Activated naive CD8-positive, alpha-beta T cell treated with anti-CD3 and anti-CD28 coated beads, Interleukin-2, amount 10 ng/mL, durations not matched to agents 7 days and 5 days (primary cell): ENCODE measurements at places on chromosomes 13 and 19. TPM values are rescaled to one million over a fixed set of nuclear protein-coding genes. Genes with fewer than 3 reads are reported as not detected.

Gene ZNF225
- total RNA-seq: 7.8 TPM

GRCh38 chr13:75635101-75635827 lies 866 bp upstream of the LMO7 start:
- no peak overlapping the region for H3K27ac ChIP-seq
- peak overlapping the region; percentile 37 for H3K4me3 ChIP-seq
- H3K36me3 ChIP-seq: peaks cover 5% of the 10 kb centered on the region
- H3K4me1 ChIP-seq: peaks cover 7% of the 10 kb centered on the region

Gene KLF1
- 0.19 TPM for total RNA-seq

- H3K27me3 ChIP-seq: no peaks in the 10 kb centered on the region
- no peak for DNase-seq
- H3K36me3 ChIP-seq: peaks cover 17% of the 10 kb centered on the region
- peak overlapping the region; percentile 94 for H3K4me3 ChIP-seq
Observed at GRCh38 chr19:15330801-15331418, 1.4 kb downstream of the BRD4 start.

DNA sequence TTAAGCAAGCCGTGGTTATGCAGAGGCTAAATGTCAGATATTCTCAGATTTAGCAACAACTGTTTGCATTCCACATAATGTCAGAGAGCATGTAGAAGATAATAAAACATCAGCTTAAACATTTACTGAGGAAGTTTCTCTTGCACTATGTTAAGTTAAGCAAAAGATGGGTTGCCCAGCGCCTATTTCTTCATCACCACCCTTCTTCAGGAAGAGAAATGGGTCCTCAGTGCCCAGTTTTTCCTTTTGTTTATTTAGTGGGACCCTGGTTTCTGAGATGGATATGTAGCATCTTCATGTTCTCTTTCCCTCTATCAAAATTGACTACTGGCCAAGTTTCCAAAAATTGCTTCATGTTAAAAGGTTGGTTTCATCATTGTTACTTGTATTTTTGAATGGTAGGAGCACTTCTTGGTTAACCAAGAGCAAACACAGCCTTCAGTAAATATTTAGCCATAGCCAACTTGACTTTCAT lies 356.8 kb downstream of the RFC3 start:
- no peaks in the 10 kb centered on the region for H3K27me3 ChIP-seq
- no peak overlapping the region for H3K4me3 ChIP-seq
- H3K4me1 ChIP-seq: no peaks in the 10 kb centered on the region
- no peak for DNase-seq

DNA sequence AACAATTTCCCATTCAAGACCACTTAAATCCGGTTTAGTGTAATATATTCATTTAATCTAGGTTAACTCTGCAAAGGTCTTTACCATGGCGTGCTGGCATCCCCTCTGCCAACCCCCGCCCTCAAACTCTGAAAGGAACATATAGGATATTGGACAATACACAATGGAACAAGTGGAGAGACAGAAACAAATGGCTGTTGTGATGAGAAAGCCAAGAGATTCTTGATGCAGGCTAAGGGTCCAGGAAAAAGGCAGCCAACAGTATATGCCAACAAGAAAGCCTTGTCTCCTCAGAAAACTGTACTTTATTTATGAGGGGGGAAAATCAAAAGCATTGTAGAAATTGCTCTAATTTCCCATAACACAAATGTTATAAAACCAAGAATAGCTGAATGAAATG lies 407.3 kb upstream of the SGCG start:
- no peak for DNase-seq
- H3K27me3 ChIP-seq: no peaks in the 10 kb centered on the region
- H3K36me3 ChIP-seq: no peaks in the 10 kb centered on the region
- H3K4me1 ChIP-seq: no peaks in the 10 kb centered on the region
- H3K27ac ChIP-seq: no peak overlapping the region

Gene PNMA8A
- 1.8 TPM for total RNA-seq

GRCh38 chr13:20801707-20802106 lies 27.9 kb upstream of the EEF1AKMT1 start:
- peaks cover 11% of the 10 kb centered on the region for H3K4me1 ChIP-seq
- peaks cover 13% of the 10 kb centered on the region for H3K36me3 ChIP-seq
- DNase-seq: no peak
- H3K27me3 ChIP-seq: no peaks in the 10 kb centered on the region
- H3K4me3 ChIP-seq: no peak overlapping the region

GRCh38 chr13:110416131-110417025 lies 109.3 kb downstream of the COL4A2 start:
- no peaks in the 10 kb centered on the region for H3K36me3 ChIP-seq
- DNase-seq: no peak
- H3K27ac ChIP-seq: no peak overlapping the region
- no peak overlapping the region for H3K4me3 ChIP-seq
- peaks cover 91% of the 10 kb centered on the region for H3K27me3 ChIP-seq

GRCh38 chr13:72462166-72462565 lies 265.3 kb downstream of the MZT1 start:
- no peaks in the 10 kb centered on the region for H3K4me1 ChIP-seq
- no peak overlapping the region for H3K4me3 ChIP-seq
- no peak for DNase-seq
- no peaks in the 10 kb centered on the region for H3K36me3 ChIP-seq
- H3K27me3 ChIP-seq: no peaks in the 10 kb centered on the region

GRCh38 chr19:57002710-57003109 lies 117.1 kb upstream of the USP29 start:
- H3K36me3 ChIP-seq: peaks cover 3% of the 10 kb centered on the region
- H3K4me1 ChIP-seq: no peaks in the 10 kb centered on the region
- no peaks in the 10 kb centered on the region for H3K27me3 ChIP-seq
- no peak overlapping the region for H3K27ac ChIP-seq
- no peak for DNase-seq

Gene CGB5
- total RNA-seq: not detected

DNA sequence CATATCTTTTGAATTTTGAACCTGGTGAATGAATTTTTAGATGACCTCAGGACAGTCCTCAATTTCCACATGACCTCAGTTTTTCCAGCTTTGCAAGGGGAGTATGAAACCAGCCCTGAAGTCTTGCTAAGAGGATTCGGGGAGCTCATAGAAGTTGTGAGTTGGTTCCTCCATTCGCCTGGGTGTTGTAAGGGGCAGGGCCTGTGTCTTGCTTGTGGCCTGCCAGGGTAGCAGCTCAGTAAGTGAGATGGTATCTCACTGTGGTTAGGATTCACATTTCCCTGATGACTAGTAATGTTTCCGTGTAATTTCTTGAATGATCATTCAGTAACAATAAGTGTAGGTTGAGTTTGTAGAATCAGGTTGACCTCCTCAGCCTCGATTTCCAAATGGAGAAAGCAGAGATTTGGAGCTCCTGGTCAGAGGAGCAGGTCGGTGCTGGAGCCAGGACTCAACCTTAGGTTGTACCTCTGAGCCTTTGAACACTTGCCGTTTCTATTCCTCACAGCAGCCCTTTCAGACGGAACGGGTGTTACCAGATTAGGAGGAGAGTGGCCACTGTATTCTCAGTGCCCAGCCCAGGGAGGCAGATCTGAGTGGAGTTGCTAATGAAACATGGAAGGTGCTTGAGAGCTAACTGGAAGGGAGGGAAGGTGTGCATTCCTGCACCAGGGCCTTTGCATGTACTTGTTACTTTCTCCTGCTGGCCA lies 14.6 kb downstream of the NACC1 start:
- H3K4me3 ChIP-seq: peak overlapping the region; percentile 4
- H3K36me3 ChIP-seq: no peaks in the 10 kb centered on the region
- H3K4me1 ChIP-seq: peaks cover 22% of the 10 kb centered on the region
- H3K27ac ChIP-seq: peak overlapping the region; percentile 70

DNA sequence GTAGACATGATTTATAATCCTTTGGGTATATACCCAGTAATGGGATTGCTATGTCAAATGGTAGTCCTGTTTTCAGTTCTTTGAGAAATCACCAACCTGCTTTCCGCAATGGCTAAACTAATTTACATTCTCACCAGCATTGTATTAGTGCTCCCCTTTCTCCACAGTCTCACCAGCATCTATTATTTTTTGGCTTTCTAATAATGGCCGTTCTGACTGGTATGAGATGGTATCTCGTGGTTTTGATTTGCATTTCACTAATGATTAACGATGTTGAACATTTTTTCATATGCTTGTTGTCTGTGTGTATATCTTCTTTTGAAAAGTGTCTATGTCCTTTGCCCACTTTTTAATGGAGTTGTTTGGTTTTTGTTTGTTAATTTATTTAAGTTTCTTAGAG lies 165.1 kb downstream of the PDS5B start:
- H3K27me3 ChIP-seq: no peaks in the 10 kb centered on the region
- H3K27ac ChIP-seq: no peak overlapping the region
- no peak for DNase-seq
- peaks cover 48% of the 10 kb centered on the region for H3K36me3 ChIP-seq
- peaks cover 5% of the 10 kb centered on the region for H3K4me1 ChIP-seq

DNA sequence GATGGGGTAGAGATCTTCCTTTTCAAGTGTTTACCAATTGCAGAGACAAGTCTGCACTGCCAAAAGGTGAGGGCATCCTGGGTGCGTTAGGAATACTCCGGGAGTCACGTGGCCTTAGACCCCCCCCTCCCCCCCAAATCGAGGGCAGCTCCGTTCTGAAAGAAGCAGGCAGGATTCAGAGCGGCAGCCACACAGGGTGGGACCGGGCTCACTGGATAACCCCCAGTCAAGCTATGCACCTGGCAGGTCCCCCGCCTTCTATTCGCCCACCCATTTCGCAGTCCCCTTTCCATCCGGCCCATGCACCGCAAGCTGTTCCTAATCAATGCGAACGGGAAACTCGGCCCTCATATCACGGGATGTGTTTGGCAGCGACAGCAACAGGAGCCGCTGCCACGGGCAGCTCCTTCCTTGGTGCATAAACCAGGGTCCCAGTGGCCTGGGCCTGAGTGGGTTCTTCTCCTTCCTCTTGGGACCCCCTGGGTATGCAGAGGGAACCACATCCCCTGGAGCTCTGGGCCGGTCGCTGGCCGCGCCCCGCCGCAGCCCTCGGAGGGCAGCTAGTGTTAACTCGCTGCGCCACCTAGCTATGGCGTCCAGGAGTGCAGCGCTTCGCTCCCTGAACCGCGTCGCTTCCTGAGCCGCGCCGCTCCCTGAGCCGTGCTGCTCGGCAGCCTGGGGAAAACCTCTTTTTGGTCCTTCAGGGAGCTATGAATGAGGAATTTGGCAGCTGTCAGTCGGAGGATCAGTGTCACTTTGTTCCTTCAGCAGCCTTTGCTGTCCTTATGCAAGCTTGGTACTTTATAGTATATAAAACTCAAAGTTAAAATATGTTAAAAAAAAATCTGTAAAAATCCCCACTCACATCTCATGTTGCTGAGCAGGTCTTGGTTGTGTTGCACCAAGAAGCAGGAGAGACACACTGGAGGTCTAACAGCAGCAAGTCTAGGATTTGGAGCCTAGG lies 41.4 kb downstream of the LYL1 start:
- H3K4me1 ChIP-seq: peaks cover 10% of the 10 kb centered on the region
- peak; percentile 87 for DNase-seq
- peaks cover 21% of the 10 kb centered on the region for H3K27me3 ChIP-seq
- no peaks in the 10 kb centered on the region for H3K36me3 ChIP-seq
- H3K4me3 ChIP-seq: peak overlapping the region; percentile 79

DNA sequence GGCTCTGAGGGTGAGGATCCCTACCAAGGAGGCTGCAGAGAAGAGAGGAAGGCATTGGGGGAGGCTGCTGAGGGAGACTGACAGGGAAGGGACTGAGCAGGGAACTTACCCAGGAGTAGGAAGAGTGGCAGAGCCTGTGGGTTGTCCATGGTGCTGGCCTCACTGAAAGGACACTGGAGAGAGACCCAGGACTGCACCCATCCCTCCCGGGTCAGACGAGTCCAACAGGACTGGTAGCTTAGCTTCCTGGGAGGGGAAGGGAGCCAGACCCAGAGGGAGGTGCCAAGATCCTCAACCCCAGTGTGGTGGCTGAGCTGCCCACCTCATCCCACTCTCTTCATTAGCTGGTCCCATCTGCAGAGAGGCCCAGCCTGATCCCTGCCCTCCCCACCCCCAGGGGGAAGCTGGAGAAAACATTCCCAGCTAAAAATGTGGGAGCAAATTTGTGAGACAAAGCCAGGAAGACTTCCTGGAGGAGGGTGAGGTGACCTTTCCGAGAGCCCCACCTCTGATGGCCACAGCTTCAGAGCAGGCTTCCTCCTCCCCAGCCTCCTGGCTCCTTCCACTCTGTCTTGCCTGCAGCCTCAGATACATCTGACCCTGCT lies at the start of gene VSIG10L:
Gene VSIG10L (minus strand): TSS at position 164 of the 605 bp plus-strand sequence. CDS start 15 bp downstream, at position 149.
- H3K27ac ChIP-seq: peak within 1 kb of the TSS; percentile 39
- H3K4me3 ChIP-seq: peak within 1 kb of the TSS; percentile 23
- peaks cover 10% of the 10 kb centered on the region for H3K27me3 ChIP-seq
- no peak for DNase-seq
- peaks cover 18% of the 10 kb centered on the region for H3K4me1 ChIP-seq

- H3K27ac ChIP-seq: no peak overlapping the region
- H3K4me3 ChIP-seq: no peak overlapping the region
- no peak for DNase-seq
- H3K4me1 ChIP-seq: no peaks in the 10 kb centered on the region
- H3K36me3 ChIP-seq: peaks cover 5% of the 10 kb centered on the region
- peaks cover 3% of the 10 kb centered on the region for H3K27me3 ChIP-seq
Observed at GRCh38 chr13:48626077-48626449, 27.7 kb upstream of the CYSLTR2 start.

DNA sequence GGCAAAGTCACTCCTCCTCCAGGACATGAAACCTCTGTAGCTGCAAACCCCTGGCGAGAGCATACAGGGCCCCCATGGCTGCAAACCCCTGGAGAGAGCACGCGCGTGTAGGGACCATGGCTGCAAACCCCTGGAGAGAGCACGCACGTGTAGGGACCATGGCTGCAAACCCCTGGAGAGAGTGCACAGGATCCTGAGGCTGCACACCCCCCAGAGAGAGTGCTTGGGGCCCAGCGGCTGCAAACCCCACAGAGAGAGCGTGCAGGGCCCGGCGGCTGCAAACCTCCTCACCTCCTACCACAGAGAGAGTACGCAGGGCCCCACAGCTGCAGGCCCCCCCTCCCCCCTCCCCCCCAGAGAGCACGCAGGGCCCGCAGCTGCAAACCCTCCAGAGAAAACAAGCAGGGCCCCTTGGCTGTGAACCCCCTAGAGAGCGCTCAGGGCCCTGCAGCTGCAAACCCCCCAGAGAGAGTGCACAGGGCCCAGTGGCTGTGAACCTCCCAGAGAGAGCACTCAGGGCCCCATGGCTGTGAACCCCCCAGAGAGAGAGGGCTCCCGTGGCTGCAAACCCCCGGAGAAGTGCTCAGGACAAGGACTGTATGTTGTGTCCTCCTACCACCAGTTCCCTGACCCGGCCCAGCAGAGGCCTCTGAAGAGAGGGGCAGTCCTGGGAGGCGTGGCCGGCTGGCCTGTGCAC lies 7.3 kb downstream of the ADPRHL1 start:
- H3K27ac ChIP-seq: no peak overlapping the region
- H3K4me1 ChIP-seq: no peaks in the 10 kb centered on the region
- no peak for DNase-seq
- peaks cover 6% of the 10 kb centered on the region for H3K36me3 ChIP-seq
- H3K4me3 ChIP-seq: no peak overlapping the region
- H3K27me3 ChIP-seq: no peaks in the 10 kb centered on the region

Gene MAG
- 0.11 TPM for total RNA-seq

GRCh38 chr13:89846926-89847585 lies 1500.4 kb upstream of the MIR17HG start:
- no peaks in the 10 kb centered on the region for H3K36me3 ChIP-seq
- no peaks in the 10 kb centered on the region for H3K27me3 ChIP-seq
- no peak for DNase-seq
- no peak overlapping the region for H3K27ac ChIP-seq
- H3K4me1 ChIP-seq: no peaks in the 10 kb centered on the region
- H3K4me3 ChIP-seq: no peak overlapping the region
